ENCODE measurements at places on chromosomes 3 and 15. TPM values are rescaled to one million over a fixed set of nuclear protein-coding genes. Genes with fewer than 3 reads are reported as not detected.

Gene PLOD2
- 111 TPM for total RNA-seq

Gene CPOX
- 21.8 TPM for total RNA-seq

Gene RBM5
- total RNA-seq = 31.8 TPM

Gene PIF1
- total RNA-seq = 18.8 TPM

Gene UNC13C
- total RNA-seq = not detected

Gene SAMMSON
- not detected for total RNA-seq

Gene TUSC7
- total RNA-seq = not detected

Gene IRAK2
- total RNA-seq = 21.8 TPM

Gene TMEM108
- total RNA-seq = not detected

Gene DOCK3
- 0.35 TPM for total RNA-seq

Gene PBRM1
- total RNA-seq = 15.7 TPM

Gene NMD3
- total RNA-seq = 51.7 TPM

Gene SLC2A2
- total RNA-seq = not detected

Gene GOLGA6D
- not detected for total RNA-seq

Gene SPINT1
- total RNA-seq = 0.67 TPM

Gene MAP1A
- 0.85 TPM for total RNA-seq
